ENCODE measurements at places on chromosomes 3 and 15.

GRCh38 chr3:79887213-79887612 is 119.4 kb upstream of the ROBO1 start:
- no peak for ATAC-seq

GRCh38 chr3:188174317-188175044 is 20.5 kb downstream of the LPP start:
- ATAC-seq: no peak

DNA sequence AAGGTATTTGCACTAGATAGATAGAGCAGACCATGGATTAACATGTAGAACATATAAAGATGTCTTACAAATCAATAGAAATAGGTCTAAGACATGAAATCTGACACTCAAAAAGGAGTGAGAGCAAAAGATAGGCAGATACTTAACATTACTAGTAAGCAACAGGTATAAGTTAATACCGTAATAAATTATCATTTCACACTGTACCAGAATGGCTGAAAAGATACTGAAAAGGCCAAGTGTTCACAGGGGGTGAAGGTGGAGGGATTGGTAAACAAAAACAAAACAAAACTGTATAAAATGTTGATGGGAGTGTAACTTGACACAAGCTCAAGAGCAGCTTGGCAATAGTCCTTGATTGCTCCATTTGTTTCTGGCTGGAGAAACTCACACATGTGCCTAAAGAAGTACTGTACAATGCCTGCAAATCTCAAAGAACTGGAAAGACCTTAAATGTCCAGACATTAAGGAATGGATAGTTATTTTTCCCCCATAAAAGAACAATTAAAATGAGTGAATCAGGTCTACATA is 3.5 kb downstream of the NSMCE3 start:
- no peak for ATAC-seq

- ATAC-seq: no peak
Observed at GRCh38 chr3:165103616-165104015, 25.3 kb upstream of the SI start.

GRCh38 chr3:13884851-13885703 is 5.2 kb upstream of the WNT7A start:
- no peak for ATAC-seq

All from motor neuron (in vitro differentiated cells).